ENCODE measurements at places on chromosomes 6 and 20.

DNA sequence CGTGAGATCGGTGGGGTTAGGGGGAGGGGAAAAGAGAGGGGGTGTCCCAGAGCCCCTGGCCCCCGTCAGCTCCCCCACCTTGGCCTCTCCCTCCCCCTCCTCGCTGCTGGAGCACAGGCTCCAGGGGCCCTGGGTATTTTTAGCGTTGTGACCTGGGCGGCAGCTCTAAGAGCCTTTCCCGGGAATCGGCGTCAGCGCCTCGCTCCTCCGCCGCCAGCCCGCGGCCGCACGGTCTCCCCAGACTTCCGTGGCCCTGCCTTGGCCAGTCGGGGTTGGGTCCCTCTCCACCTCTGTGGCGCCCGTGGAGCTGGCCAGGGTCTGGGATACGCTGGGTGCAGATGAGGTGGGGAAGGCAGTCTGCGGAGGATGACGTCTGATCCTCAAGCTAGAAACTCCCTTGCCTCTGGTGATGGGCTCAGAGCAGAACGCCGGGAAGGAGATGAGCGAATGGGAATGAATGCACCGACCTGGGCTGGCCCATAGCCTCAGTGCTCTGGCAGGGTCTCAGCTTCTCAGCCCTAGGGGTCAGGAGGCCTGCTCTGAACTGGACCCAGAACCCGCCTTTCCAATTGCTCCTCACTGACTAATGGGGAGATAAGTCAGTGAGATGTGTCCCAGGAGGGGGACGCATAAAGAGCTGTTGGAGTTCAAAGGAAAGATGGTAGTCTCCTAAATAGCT lies 883 bp upstream of the DBNDD2 start:
- peak; percentile 42 for DNase-seq

DNA sequence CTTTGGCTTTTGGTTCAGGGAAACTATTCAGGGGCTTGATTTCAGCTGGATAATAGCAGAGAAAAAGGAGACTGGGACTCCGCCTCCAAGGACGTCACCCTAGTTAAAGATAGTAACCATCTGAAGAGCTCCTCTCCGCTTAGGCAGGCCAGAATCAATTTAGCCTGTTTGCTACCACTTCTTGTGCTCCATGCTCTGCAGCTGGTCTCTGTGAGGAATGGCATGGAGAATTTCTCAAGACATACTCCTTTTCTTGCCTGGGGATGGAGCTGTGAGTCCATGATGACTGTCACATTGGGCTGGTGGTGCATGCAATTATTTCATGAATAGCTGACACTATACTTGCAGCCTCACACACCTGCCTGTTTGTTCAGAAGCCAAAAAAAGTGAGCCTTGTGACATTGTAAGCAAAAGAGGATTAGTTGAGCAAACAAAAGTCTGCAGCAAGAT lies 61.4 kb downstream of the TXLNB start:
- peak; percentile 60 for DNase-seq

DNA sequence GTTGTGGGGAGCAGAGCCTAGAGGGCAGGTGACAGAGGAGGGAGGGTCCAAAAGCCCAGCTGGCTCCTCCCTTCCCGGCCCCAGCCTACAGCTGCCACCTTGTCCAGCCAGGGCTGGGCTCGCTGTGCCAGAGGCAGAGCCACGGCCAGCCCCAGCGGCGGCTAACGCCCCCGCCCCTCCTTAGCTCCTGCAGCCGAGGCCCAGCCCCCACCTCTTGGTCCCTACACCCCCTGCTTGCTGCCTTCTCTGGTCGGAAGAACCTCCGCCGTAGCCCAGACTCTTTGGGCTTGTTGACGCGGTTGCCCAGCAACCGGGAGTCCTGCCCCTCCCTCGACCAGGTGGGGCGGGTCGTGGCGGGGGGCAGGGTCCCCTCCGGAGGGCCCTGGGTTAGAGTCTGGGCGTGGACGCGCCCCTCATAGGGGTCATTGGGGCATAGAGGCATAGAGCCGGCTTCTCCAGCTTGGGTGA lies 521 bp upstream of the LKAAEAR1 start:
- DNase-seq, result no peak

GRCh38 chr20:3687655-3688054 lies 5.8 kb upstream of the ADAM33 start:
- DNase-seq, result peak; percentile 32

- peak; percentile 33 for DNase-seq
Observed at GRCh38 chr20:34363465-34364222, 571 bp downstream of the ITCH start.

- no peak for DNase-seq
Observed at GRCh38 chr20:62605236-62605943, 36.9 kb upstream of the SLCO4A1 start.

GRCh38 chr6:106770663-106771062 lies 141.3 kb downstream of the QRSL1 start:
- DNase-seq, result no peak

DNA sequence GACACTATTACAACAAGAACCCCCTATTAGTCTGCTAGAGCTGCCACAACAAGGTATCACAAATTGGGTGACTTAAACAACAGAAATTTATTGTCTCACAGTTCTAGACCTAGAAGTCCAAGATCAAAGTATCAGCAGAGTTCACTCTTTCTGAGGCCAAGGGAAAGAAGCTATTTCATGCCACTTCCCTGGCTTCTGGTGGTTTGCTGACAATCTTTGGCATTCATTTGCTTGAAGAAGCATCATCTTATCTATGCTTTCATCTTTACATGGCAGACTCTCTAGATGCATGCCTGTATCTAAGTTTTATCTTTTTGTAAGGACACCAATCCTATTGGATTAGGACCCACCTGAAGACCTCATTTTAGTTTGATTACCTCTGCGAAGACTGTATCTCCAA lies 296.8 kb upstream of the MARCKS start:
- no peak for DNase-seq

- no peak for DNase-seq
Observed at GRCh38 chr6:12969966-12970365, 253.4 kb downstream of the PHACTR1 start.

DNA sequence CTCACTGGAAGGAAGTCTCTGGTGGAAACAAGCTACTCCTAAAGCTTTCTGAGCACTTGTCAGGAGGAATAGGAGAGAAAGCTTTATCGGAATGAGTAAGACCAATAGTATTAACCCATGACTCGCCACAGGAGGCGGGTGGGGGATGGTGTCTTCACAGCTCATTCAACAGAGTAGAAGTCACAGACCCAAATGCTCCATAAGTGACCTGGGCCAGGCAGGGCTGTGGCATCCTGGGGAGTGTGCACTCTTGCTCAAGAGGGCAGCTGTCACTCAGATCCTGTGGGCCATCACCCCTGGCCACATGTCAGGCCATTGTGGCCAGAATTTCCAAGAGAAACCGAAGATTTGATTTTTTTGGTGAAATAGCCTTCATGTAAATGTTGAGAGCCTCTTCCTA lies 116.0 kb downstream of the SYCP2 start:
- no peak for DNase-seq

DNA sequence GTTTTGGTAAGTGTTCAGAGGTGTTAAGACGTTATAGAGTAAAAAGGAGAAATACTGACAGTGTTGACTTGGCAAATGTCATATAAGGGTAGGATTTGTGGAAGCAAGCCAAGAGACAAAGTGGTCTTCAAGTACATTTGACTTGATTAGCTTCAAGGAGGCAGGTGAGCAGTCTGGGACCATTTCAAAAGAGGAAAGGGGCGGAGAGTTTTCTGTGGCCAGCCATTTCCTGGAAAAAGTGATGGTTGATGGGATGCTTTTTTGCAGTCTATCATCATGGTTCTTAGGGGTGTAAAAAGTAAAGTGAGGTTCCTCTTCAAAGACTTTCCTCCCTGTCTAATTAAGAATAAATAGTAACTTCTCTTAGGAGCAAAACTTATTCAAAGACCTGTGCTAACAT lies 28.7 kb downstream of the FKBP1A start:
- DNase-seq, result no peak

- peak; percentile 15 for DNase-seq
Observed at GRCh38 chr6:150490586-150490985, 109.1 kb upstream of the PLEKHG1 start.

- DNase-seq, result peak; percentile 25
Observed at GRCh38 chr6:111871725-111872400, 1.4 kb downstream of the FYN start.

DNA sequence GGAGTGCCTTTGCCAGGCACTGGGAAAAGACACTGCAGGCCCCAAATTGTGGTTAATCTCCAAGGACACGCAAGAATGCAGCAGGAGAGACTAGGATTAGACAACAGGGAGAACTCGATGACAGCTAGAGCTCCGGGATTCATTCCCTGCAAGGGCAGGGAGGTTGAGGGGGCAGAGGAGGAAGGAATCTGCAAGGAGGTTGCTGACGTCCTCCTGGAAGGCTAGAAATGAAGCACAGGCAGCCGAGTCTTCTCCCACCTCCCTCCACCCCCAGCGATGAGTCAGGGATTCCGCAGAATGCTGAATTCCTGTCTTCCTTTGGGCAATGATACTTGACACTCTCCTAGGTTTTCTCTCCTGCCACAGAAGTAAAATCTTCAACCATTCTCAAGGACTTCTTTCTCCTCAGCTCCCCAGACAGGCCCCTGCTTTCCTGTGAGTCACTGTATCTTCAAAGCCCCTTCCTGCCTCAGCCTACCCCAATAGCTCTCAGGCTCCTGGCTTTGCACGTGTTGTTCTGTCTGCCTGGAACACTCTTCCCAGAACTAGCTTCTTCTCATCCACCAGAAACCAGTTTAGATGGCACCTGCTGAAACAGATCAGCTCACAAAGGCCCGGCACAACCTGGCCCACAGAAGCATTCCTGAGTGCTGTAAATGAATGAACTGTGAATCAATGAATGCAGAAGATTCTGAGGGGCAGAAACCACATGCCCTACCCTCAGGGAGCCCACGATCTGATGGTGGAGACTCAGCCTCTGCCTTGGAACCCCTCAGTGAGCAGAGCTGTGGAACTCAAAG lies 85.6 kb downstream of the MRPL14 start:
- peak; percentile 92 for DNase-seq

DNA sequence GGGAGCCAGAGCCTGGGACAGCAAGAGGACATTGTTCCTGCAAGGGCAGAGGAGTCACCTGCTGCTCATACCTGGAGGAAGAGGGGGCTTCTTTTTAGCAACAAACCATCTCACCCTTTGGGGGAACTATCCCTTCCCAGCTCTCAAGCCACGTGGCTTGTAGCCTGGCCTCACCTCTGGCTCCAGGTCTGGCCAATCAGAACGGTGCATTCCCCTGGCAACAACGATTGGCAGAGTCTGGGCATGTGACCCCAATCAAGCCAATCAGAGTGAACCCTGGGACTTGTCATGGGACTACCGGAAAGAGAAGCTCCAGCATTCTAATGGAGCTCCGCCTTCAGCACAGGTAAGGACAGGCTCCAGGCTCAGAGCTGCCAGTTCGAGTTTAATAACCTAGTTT lies 33.6 kb downstream of the KCNB1 start:
- peak; percentile 11 for DNase-seq

GRCh38 chr6:49333345-49334125 lies 129.5 kb downstream of the MMUT start:
- DNase-seq, result peak; percentile 80

GRCh38 chr20:8372824-8373380 lies 240.8 kb downstream of the PLCB1 start:
- no peak for DNase-seq

DNA sequence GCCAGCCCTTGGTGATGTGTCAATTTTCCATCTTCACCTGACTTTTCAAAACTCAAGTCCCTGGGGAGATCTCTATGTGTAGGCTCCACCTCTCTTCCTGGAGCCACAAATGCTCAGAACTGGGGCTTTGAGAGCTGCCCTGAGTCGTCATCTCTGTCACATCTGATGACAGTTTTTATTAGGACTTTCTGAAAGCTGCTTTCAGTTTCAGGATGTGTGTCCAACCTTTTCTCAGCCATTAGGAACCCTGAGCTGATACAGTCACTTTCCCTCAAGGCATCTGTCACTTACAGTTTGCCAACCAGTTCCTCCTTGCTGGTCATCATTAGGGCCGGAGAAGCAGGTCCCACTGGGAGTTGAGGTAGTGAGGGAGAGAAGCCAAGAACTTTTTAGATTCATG lies 365.9 kb upstream of the CHD6 start:
- DNase-seq, result no peak

DNA sequence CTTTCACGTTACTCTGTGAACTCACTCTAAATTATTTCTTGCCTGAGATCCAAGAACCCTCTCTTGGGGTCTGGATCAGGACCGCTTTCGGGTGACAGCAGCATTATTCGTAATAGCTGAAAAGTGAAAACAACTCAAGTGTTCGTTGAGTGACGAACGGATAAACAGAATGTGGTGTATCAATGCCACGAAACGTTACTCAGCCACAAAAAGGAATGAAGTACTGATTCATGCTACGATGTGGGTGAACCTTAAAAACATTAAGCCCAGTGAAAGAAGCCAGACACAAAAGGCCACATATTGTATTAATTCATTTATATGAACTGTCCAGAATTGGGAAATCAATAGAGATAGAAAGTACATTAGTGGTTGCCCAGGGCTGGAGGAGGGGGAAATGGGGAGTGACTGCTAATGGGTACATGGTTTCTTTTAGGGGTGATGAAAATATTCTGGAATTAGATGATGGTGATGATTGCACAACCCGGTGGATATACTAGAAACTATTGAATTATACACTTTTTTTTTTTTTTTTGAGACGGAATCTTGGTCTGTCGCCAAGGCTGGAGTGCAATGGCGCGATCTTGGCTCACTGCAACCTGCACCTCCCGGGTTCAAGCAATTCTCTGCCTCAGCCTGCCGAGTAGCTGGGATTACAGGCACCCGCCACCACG lies 8.4 kb downstream of the PTGIS start:
- DNase-seq, result no peak

DNA sequence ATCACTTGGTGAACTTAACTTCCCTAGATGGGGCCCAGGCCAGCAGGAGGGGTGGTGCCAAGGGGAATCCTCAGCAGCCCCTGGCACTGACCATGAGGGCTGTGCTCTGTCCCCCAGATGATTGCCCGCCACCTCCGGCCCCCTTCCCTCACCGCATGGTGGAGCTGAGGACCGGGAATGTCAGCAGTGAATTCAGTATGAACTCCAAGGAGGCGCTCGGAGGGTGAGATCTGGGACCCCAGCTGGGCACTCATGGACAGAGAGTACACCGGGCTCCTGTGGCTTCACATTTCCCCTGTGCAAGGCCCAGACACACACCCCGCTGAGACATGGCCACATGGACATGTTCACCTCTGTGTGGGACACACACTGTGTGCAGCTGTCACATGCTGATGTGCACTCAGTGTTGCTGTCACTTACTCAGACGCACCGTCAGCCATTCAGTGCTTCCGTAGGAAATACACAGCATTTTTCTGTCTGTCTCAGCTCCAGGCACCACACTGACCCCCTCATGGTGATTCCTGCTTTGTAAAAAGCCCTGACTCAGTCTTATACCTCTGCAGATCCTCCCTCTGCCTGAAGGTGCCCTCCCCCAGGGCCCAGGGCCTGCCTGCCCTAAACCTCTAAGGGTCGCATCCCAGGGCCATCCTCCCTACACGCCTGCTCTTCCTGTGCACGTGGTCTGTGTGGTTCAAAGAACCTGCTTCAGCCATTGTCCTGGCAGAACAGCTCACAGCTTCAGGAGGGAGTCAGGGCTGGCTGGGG lies 4.4 kb downstream of the MYLK2 start:
- DNase-seq, result no peak

- peak; percentile 75 for DNase-seq
Observed at GRCh38 chr20:1894951-1895673, at the start of gene SIRPA. TSS of gene SIRPA (plus strand) at chr20:1895407. CDS start at chr20:1895448, 41 bp downstream.

GRCh38 chr6:131015025-131015591 lies 47.9 kb downstream of the EPB41L2 start:
- DNase-seq, result no peak

All from epithelial cell of esophagus (primary cell).